Glomerular endothelial cell (primary cell): ENCODE measurements at places on chromosomes 12 and 14.

GRCh38 chr14:96173636-96174475 is 30.8 kb upstream of the BDKRB2 start:
- DNase-seq, result no peak

GRCh38 chr14:68651075-68651474 is 141.8 kb downstream of the ZFP36L1 start:
- no peak for DNase-seq

DNA sequence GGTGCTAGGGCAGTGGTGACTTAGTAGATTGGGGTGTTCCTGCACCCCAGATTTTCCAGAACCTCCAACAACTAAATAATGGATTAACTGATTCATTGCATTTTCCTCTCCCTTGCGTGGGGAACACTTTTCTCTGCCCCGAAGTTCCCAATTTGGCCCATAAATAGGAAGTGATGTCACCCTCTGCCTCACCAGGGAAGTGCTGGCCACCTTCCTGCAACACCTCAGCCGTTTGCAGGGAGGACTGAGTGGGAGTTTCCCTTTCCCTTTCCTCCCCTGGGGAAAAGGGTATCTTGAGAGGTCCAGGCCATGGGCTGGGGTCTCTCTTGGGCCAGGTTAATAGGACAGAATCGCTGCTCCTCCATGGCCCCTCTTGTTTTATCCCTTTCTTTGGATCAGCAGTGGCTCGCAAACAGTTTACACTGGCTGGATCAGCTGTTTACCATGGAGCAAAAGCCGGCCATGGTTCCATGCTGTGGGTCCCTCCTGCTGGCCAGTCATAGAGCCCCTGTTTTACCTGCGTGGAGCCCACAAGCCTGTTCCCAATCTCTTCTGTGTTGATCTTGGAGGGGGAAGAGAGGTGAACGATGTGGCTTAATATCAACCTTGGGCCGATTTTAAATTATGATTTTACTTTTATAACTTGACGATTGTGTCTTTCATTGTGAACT is 91.6 kb upstream of the VRK1 start:
- DNase-seq, result no peak

DNA sequence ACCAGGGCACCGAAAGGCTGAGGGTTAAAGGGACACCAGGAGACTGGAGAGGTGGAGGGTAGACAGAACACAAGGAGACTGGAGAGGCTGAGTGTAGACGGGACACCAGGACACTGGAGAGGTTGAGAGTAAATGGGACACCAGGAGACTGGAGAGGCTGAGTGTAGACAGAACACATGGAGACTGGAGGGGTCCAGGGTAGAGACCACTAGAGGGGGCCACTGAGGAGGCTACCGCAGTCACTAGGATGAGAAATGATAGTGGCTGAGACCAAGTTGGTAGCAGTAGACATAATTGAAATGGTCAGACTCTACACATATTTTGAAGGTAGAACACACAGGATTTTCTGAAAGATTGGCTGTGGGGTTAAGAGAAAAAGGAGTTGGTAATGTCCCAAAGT is 68.2 kb downstream of the PAH start:
- DNase-seq, result no peak

DNA sequence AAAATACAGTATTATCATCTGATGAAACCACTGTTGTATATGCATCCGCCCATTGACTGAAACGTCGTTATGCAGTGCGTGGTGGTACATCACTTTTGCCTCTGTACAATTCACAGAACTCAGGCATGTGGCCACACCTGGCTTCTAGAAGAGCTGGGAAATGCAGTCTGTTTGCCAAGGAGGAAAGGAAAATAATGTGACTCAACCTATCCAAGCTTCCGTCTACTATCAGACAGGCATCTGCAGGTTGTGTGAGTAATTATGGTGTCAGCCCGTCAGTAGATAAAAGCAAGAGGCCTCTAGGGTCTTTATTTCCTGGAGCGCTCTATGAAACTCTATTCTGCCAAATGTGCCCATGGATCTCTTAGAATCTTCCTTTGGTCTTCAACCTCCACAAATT is 111.6 kb downstream of the BBS10 start:
- no peak for DNase-seq

GRCh38 chr12:126385785-126386184 is 1320.5 kb downstream of the AACS start:
- DNase-seq, result no peak

DNA sequence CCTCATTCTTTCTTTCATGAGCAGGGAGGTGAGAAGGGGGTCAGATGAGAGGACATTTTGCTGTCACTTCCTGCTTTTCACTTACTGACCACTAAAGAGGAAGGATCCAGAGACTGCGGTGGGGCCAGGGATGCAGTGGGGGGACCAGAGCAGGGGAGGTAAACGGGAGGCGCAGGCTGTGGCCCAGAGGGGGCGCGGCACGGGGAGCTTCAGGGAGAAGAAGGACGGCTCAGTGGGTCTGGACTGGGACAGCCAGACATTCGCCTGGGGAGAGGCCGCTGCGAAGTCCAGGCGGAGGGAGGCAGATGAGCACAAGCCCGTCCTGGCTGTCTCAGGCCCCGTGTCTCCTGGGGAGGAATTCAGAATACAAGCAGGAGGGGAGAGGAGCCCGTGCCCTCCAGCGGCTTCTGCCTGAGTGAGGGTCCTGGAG is 41.2 kb downstream of the SLC6A12 start:
- DNase-seq, result no peak

- no peak for DNase-seq
Observed at GRCh38 chr12:7784701-7785100, 4.5 kb upstream of the NANOG start.

DNA sequence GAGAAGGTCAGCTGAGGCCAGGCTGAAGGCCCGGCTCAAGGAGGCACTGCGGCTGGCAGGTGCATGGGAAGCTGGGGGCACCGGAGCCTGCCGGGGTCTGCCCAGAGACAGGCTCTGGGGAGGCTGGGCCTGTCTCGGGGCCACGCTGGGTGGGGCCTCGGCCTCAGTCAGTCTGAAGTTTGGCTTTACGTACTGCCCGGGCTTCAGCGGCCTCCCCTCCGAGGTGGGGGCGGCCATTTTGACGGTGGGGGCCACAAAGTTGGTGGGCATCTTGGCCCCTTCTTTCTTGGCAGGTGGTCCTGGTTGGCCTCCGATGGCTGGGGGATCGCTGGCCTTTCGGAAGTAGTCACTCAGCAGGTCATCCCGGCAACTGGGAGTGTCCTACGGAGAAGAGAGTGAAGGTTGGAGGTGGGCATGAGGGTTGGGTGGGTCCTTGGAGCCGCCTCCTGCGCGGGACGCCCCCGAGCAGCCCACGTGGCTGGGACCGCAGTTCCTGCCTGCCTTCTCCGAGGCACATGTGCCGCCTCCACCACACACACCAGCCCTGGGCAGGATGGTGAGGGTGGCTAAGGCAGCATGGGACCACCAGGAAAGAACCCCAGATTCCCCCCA is 28.9 kb upstream of the GPR68 start:
- no peak for DNase-seq

GRCh38 chr12:52003016-52003550 is 3.7 kb upstream of the TAMALIN start:
- no peak for DNase-seq

GRCh38 chr14:87161502-87161901 is 831.5 kb downstream of the GALC start:
- no peak for DNase-seq

GRCh38 chr14:99943620-99944019 is 121.6 kb upstream of the EVL start:
- no peak for DNase-seq

DNA sequence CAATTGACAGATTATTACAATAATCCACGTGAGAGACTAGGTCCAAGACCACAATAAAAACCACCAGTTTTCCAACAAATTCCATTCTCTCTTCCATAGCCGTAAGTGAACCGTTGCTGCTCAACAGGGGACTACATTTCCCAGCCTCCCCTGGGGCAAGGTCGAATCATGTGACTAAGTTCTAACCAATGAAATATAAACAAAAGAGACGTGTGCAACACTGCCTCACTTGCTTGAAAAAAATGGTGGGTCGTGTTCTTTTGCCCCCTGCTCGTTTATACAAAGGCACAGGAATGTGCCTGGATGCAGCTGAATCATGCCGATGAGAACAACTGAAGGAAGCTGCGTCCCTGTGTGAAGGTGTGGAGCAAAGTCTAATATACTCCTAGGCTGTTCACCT is 51.1 kb downstream of the HSPB8 start:
- no peak for DNase-seq

DNA sequence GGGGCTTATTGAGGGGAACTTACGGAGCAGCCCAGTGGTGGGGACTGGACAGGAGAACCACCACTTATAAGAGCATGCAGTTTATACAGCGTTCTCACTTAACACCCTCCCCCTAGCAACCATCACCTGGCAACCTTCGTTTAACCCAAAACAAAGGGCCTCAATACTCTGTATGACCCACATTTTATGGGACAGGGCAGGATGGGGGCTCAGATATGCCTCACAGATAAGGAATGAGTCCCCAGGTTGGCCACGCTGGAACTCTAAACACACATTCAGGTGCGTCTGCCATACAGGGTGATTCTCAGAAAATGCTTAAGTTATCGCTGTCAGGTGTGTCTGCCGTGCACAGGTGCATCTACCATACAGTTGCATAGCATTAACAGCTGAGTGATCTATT is 99.2 kb downstream of the GCH1 start:
- no peak for DNase-seq

GRCh38 chr12:123421314-123421713 is 15.2 kb downstream of the RILPL2 start:
- DNase-seq, result no peak

DNA sequence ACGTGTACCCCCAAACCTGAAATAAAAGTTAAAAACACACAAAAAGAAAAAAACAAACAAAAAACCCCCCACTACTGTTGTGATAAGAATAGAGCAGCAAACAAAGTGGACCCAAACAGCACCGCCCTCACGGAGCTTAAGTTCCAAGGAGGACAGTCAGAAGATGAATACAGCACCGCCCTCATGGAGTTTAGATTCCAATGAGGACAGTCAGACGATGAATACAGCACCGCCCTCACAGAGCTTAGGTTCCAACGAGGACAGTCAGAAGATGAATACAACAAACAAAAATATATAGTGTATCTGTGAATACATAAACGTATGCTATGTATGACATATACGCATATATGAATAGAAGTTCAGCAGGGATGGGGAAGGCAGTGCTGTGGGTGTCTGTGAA is 353.8 kb downstream of the GLT1D1 start:
- no peak for DNase-seq

DNA sequence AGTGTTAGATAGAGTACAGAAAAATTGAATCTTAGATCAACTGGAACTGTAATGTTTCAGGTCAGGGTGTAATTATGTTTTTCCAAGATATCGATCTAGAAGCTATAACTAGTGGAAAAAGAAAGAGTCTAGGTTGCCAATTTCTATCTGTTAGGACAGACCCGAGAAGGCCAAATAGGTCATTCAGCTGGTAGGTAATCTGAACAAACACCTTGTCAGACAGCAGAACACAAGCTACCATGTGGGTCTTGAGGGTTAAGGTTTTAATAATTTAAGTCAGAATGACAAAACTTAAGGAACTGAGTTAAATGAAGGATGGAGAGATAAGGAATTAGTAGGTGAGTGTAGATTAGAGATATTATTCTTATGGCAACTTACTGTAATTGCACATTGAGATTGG is 44.9 kb upstream of the KCNMB4 start:
- no peak for DNase-seq

- DNase-seq, result no peak
Observed at GRCh38 chr14:55964821-55965220, 153.4 kb upstream of the PELI2 start.

DNA sequence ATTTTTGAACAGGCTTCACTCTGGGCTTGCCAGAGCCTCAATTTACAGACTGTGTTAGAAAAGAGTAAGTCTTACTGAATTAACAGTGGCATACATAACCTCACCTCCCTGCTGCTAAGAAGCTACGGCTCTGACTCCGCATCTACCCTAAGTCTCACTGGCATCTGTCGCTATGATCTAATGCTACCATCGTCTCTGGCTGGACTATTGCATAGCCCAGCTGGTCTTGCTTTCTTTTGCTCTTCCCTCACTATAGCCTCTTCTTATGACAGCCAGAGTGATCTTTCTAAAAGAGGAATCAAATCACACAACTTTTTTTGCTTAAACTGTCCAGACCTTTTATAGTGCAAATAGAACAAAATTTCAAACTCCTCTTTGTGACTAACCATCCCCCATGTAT is 81.1 kb downstream of the SLC24A4 start:
- no peak for DNase-seq
